Tongue (tissue), 3 donors: ENCODE measurements at places on chromosomes 4 and X.

- DNase-seq = peak; percentile 38
Observed at GRCh38 chrX:16826207-16826606, 39.9 kb downstream of the TXLNG start.

GRCh38 chr4:185796176-185796575, 15.8 kb downstream of the SORBS2 start:
- no peak for DNase-seq

- DNase-seq = no peak
Observed at GRCh38 chrX:84170931-84171330, 17.1 kb downstream of the RPS6KA6 start.

DNA sequence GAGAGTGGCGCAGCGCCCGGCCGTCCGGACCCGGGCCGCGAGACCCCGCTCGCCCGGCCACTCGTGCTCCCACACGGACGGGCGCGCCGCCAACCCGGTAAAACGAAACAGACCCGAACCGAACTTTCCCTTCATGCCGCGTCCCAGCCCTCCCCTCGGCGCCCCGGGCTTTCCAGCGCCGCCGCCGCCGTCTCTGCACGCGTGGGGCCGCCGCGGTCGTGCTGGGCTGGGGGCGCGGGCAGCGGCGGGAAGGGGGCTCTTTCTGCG, 222 bp downstream of the SMAD1 start:
- no peak for DNase-seq
